ENCODE measurements at places on chromosomes 2 and 18.
A peak's percentile ranks its signal among the peaks of the same experiment; 100 is the strongest.

GRCh38 chr2:107132070-107132469, 246.1 kb upstream of the ST6GAL2 start:
- DNase-seq, result no peak

- DNase-seq, result no peak
Observed at GRCh38 chr18:58530801-58531200, 98.1 kb downstream of the ALPK2 start.

- no peak for DNase-seq
Observed at GRCh38 chr2:43464590-43464989, 131.2 kb downstream of the THADA start.

- no peak for DNase-seq
Observed at GRCh38 chr18:46046126-46046525, 25.9 kb downstream of the PSTPIP2 start.

GRCh38 chr2:39704540-39704939, 38.8 kb downstream of the TMEM178A start:
- no peak for DNase-seq

DNA sequence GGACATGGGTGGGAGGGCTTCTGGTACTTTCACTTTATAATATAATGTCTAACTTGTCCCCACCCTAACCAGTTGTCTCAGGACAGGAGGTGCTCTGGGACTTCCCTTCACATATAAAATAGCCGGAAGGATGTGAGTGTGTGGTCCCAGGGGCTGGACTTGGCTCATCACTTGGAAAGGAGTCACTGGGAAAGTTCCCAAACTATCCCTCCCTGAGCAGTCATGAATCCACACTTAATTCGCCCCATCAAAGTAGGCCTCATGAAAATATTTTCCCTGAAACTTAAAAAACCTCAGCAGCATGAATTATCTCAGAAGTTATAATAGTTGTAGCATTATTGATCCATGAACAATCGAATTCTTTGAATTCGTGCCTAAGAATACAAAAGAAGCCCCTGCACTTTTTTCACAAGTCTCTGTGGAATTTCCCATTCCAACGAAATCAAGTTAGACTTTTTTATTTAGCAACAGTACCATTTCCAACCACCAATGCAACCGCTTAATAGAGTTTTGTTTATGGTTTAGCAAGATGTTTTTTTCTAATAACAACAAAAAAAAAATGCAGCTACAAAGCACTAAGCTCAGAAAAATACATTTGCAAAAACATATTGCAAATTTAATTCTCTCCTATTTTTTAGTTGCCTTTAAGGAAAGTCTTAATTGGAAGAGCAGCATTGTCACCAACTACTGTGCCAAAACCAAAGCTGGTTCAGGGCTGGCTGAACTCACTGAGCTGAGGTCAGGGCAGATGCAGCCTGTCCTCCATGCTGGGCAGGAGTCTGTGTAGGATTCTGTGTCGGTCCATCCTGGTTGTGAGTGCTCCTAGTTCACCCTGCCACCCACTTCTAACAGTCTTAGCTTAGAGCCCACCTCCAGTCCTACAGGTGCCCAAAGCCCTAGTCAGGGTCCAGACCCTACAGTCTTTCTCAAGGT, 68.8 kb upstream of the SPTBN1 start:
- DNase-seq, result no peak

DNA sequence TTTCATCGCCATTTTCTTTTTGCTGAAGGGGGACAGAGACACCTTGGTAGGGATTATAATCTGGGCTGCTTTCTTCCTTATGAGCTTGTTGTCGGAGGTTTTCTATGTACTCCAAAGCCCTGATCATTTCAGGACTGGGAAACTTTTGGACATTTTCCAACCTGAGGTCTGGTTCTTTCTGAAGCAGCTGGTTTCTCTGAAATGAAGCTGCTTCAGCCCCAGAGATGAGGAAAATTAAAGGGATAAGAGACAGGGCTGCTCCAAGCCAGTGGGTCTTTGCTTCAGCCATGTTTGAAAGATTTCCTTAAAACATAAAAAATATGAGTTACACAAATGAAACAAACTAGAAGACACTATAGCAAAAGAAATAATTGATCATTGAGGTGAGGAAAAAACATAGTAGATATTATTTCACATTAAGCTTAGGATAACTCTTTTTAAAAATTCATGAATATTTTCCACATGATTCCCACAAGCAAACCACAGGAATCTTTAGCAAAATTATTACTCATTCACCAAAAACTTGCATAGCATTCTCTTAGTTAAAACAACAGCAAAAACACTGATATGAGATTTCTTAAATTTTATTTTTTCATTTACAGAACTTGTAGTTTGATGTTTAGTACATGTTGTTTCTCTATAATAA, 3.0 kb downstream of the SCG2 start:
- no peak for DNase-seq

DNA sequence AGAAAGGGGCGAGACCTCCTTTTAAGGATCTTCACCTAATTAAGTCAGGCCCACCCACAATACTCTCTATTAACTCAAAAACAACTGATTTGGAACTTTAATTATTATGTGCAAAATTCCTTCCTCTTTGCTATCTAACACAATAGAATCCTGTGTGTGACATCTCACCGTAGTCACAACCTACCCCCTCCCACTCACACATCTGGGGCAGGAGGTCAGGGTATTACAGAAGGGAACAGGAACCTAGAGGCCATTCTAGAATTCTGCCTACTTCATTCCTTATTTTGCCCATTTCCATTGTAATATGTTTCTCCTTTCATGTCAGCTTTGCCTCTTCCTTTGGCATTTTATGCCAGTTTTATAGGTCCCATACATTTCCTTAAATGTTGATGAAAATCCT, 829.3 kb upstream of the ID2 start:
- DNase-seq, result no peak

- no peak for DNase-seq
Observed at GRCh38 chr2:216551234-216552068, 52.8 kb downstream of the RPL37A start.

GRCh38 chr18:59114160-59114559, 25.5 kb upstream of the SEC11C start:
- no peak for DNase-seq

DNA sequence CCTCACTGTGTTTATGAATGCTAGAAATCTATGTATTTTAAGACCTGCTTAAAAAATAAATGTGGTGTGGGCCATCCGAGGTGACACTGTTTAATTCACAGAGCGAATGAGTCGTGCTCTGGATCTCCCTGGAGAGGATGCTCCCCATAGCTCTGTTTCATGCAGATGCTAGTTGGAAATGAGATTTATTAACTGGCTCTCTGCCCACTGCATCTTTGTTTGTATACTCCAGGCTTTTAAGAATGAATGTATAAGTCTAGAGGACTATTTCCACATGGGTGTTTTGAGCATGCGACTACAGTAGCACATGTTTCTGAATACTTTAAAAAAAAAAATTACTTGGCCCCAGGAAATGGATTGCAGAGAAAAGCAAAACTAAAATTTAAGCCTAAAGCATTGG, 3.9 kb downstream of the MAPRE2 start:
- DNase-seq, result no peak

GRCh38 chr2:121089166-121089510, 195.9 kb downstream of the TFCP2L1 start:
- no peak for DNase-seq

GRCh38 chr2:234111523-234111922, 61.0 kb downstream of the SPP2 start:
- DNase-seq, result no peak

DNA sequence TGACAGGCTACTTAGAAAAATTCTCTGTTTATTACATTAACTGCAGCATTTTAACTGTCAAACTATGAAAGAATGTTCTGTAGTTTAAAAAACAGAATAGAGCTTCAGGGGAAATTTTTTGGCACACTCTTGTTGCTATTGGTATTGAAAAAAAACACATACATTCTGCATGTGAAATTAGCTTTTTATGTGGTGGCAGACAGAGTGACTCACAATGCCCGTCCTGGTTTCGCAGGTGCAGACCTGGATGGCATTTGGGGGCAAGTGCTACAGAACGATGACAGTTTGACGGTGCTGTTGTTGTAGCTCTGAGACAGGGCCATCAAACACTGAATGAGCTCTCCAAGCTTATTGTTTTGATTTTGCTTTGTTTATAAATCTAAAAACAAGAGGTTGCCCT, 105.0 kb upstream of the MAP3K20 start:
- no peak for DNase-seq

- DNase-seq, result no peak
Observed at GRCh38 chr2:197198890-197199289, 111.7 kb downstream of the ANKRD44 start.

GRCh38 chr2:233976690-233977294, 59.6 kb downstream of the TRPM8 start:
- peak; percentile 10 for DNase-seq

DNA sequence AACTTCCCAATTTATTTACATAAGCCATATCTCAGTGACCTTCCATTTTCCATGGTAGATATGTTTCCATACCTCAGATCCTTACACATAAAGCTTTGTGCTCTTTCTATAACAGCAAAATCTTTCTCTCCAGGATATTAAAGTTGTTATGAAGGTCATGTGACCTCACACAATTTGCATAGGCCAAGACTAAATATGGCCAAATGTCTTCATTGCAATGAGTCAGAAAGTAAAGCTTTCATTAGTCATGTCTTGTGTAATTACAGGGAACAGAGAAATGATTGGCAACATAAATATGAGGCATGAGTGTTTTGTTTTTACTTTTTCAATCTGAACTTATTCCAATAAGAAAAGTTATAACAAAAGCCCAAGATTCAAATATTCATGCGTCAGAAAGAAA, 243.5 kb downstream of the ASXL3 start:
- no peak for DNase-seq

DNA sequence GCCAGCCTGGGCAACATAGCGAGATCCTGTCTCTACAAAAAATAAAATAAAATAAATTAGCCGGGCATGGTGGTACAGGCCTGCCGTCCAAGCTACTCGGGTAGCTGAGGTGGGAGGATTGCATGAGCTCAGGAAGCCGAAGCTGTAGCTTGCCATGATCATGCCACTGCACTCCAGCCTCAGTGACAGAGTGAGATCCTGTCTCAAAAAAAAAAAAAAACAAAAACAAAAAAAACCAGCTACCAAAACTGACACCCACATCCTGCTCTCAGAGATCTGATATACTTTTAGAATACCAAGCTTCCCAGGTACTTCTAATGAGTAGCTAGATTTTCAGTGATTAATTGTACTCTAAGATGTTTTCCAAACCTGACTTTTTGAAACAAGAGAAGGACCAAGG, 74.0 kb downstream of the TTC27 start:
- DNase-seq, result no peak

DNA sequence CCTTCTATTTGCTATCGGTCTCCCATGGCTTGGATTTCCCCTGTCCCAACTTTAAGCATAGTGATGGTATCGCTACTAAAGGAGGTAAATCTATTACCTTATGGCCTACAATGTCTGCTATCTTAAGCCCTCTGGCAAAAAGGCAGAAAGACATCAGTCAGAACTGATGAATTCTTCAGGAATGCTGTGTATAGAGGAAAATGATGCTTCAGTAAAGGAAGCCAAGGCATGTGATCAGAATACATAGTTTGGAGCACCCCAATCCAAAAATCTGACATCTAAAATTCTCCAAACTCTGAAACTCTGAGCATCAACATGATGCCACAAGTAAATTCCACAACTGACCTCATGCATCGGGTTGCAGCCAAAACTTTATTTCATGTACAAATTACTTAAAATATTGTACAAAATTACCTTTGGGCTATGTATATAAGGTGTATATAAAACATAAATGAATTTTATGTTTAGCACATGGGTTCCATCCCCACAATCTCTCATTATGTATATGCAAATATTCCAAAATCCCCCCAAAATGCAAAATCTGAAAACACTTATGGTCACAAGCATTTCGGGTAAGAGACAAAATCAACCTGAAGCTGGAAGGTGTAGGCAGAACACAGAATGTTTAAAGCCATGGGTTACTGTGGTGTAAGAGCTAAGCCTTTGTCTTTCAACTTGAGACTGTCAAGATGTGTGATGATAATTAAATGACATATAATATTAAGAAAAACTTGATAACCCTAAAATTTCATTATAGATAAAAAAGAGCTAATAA, 66.2 kb downstream of the CUL3 start:
- DNase-seq, result no peak

DNA sequence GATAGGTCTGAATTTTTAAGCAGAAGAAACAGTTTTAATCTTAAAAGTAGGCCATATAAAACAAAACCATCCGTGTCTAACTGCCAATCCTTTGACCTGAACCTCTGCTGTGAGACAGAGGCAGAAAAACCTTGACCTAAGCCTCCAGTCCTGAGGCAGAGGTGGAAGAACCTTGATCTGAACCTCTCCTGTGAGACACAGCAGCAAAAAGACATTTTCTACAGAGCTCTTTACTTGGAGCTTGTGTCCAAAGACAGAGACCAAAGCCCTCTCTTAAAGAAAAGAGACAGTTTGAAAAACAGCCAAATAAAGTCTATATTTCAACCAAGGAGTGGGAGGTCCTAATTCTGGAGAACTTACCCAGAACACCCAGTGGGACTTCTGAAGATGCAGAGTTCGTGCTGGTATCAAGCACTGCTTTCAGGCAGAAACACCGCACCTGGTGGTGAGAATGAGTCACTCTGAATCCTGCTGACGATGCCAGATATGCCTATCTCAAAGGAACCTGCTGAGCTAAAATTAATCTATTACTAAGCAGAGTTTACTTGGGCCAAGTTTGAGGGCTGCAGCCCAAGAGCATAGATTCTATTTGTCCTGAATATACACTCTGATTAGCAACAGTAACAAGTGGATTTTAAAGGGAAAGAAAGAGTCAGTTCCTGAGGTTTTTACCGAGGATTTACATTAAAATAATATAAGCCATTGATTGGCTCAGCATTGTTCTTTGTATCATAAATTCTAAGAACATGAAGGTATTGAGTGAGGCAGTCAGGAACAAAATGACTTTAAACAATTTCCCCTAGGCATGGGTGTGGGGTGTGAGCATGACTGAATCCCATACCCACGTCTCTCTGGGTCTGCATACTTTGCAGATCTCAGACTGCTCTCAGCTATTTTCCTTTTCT, 806.4 kb downstream of the TRIB2 start:
- no peak for DNase-seq

DNA sequence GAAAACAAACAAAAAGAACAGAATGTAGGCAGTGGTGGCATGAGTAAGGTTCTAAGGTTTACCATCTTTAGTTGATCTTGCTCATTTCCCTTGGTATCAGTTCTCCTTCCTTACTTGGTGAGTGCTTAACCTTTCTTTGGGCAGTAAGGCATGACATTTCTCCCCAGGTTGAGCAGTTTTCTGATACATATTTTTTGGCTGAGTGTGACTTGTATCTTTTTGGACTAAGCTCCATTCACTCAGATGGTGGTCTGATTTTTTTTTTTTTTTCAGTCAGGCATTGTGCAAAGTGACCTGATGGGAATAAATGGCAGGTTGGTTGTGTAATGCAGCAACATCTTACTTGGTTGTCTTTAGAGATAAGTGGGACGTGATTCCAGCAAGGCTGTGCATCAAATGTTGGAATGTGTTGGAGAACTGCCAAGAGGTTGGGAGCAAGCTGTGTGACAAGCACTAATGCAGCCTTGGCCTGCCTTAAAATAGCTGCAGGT, 15.1 kb downstream of the SPTBN1 start:
- DNase-seq, result no peak
